Activated T-helper 2 cell treated with anti-CD3 and anti-CD28 coated beads, Interferon-gamma antibody, Interleukin-2, Interleukin-4, amounts not matched to agents 10 μg/mL and 5 μg/mL and 100 μg/mL, durations not matched to agents 14 hours and 24 hours and 36 hours (primary cell): ENCODE measurements at places on chromosomes 2 and 18. TPM values are rescaled to one million over a fixed set of nuclear protein-coding genes. Genes with fewer than 3 reads are reported as not detected.

ABCG8 gene
- total RNA-seq = 0.23 TPM in 2 replicates

MYOM1 gene
- total RNA-seq = 0.62 and 2.4 TPM in 2 replicates

IGFBP5 gene
- not detected in 2 replicates for total RNA-seq

GAL3ST2 gene
- total RNA-seq = 1.3 and 1.9 TPM in 2 replicates

SP140 gene
- 316 and 317 TPM in 2 replicates for total RNA-seq

TMEM198 gene
- total RNA-seq = 3.8 and 4.9 TPM in 2 replicates

XPO1 gene
- total RNA-seq = 218 and 221 TPM in 2 replicates

ZAP70 gene
- 231 and 234 TPM in 2 replicates for total RNA-seq

RTP5 gene
- 0.09 and 0.30 TPM in 2 replicates for total RNA-seq

GKN1 gene
- not detected in 2 replicates for total RNA-seq

IL37 gene
- total RNA-seq = not detected in 2 replicates

KCNS3 gene
- 0.16 and 0.48 TPM in 2 replicates for total RNA-seq

GPR45 gene
- not detected in 2 replicates for total RNA-seq

DNER gene
- total RNA-seq = not detected in 2 replicates

- no peak for DNase-seq
Measured at GRCh38 chr2:140529706-140530105, 1601.1 kb downstream of the LRP1B start.

DNA sequence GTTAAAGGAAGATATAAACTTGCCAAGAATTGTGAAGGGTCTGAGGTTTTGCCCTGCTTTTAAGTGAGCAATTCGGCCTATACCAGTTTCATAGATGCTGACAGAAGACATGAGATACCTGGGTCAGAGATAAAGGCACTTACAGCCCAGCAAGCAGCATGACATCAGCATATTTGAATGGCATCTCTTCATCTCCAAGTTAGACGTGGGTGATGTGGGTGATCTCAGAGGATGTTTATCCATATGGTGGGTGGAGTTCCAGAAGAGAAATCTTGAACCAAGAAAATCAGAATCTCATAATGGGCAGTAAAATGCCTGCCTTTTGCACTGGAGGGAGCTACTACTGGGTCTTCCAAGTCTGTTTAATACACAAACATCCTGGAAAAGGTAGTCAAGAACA is 44.7 kb downstream of the GYPC start:
- DNase-seq = no peak

GRCh38 chr2:31813016-31813415 is 197.8 kb downstream of the MEMO1 start:
- no peak for DNase-seq

DNA sequence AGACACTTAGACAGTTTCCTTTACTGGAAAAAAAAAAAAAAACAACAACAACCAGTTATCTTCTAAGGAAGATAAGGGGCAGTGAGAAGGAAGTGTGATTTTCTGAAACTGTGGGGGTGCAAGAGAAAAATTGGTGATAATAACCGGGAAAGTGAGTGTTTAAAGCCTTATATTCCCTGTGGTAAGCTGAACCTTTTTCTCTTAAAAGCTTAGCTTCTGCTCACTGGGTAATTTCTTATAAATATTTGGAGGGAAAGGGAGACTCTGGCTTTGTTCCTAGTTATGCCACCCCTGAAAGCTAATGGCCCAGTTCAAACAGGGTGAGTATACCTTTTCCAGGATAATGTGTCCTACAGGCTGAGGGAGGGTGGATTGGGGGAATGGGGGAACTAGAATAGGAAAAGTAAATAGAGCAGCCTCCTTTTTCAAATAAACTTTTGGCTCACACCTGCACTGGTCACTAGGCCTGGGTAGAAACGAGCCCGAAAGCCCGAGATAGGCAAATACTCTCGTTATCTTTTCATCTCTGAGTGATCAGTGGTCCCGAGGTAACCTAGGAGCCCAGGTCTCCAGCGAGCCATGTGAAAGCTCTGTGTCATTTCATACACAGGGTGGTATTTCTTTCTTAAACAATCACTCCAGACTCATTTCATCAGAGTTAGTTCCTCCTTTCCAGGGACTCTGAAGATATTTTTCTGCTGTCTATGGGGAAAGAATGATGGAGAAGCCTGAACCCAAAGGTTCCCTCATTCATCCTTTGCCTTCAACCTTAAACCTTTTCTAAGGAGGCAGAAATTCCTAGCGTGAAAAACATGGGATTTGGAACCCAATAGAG is 15.5 kb upstream of the SRBD1 start:
- no peak for DNase-seq

- DNase-seq = no peak
Measured at GRCh38 chr2:217108575-217109027, 248.7 kb upstream of the TNP1 start.

- no peak for DNase-seq
Measured at GRCh38 chr2:199070322-199070949, 387.3 kb downstream of the SATB2 start.

- no peak for DNase-seq
Measured at GRCh38 chr2:10863047-10863446, 48.7 kb upstream of the KCNF1 start.

DNA sequence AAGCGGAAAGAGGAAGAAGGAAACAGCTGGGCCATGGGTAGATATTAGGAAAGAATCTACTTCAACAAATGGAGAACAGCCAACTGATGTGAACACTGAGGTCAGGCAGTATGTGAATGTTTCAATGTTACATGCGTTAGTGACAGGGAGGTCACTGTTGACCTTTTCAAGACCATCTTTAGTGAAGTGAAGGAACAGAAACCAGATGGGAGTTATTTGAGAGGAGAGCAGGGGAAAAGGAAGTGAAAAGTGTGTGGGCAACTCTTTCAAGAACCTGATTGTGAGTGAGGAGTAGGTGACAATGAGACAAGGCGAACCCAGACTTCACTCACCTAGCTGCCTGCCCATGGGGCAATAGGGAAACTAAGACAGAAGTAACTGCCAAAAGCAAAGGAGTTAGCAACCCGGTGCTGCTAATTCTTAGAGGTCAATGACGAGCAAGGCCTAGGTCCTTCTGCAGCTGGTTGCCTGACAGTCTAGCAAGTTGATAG is 67.0 kb downstream of the SP3 start:
- DNase-seq = no peak

- DNase-seq = no peak
Measured at GRCh38 chr2:205405194-205405593, 277.1 kb upstream of the NRP2 start.

DNA sequence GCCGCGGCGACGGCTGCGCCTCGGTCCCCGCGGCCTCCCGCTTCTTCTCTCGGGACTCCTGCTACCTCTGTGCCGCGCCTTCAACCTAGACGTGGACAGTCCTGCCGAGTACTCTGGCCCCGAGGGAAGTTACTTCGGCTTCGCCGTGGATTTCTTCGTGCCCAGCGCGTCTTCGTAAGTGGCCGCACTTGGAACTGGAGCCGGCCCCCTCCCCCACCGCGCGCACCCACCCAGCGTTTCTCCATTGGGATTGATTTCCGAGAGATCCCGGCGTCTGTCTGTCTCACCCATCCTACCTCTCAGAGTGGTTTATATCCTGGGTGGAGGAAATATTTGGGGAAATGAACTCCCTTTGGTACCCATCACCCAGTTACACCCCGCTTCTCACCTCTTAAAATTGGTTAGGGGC is 498 bp downstream of the ITGAV start:
- no peak for DNase-seq

DNA sequence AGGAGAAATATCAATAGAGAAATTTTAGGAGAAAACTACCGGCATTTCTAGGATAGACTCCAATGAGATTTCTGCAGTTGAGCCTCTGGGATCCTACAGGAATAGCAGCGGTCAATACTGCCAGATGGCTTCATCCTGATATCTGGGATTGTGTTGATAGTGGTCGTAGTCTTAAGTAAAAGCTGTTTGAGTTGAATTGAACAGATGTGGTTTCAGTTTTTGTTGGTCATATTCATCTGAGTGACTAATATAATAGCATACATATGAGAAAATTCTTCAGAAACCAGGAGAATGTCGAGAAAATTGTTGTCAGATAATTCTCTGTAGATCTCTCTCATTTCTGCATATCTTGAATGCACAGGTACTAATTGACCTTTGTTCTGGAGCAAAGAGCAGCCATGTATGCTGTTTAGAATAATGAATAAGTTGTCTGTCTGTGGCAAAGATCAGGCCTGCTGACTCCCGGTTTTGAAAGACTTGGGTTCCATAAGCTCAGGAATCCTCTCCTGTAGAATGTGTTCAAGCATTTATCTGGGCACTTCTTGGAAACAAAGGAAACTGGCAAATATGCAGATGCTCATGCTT is 288.1 kb downstream of the TMX3 start:
- no peak for DNase-seq

- DNase-seq = no peak
Measured at GRCh38 chr18:9609190-9609589, 5.2 kb downstream of the PPP4R1 start.

GRCh38 chr18:56035546-56035945 is 447.6 kb upstream of the TCF4 start:
- DNase-seq = no peak

DNA sequence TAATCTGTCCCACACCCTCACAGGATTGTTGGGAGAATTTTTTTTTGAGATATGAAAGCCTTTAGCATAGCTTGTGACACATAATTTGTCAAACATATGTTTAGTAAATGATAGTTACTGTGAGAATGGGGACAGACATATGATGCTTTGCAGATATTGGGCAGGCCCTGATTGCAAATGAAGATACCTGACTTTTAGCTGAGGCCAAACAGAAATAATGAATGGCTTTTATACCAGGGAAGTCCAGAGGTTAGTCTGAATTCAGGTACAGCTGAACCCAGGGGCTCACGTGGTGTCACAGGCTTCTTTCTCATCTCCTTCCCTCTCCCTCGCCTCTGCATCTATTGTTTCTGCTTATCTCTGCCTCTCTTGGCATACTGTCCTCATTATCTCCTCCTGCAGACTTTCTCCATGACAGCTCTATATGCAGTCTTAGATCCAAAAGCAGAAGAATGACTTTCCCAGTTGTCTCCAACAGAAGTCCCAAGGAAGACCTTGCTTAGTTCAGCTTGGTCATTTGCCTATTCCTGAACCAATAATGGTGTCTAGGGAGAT is 4.9 kb upstream of the WNT10A start:
- DNase-seq = no peak

GRCh38 chr2:120678251-120678650 is 57.4 kb upstream of the GLI2 start:
- DNase-seq = no peak

DNA sequence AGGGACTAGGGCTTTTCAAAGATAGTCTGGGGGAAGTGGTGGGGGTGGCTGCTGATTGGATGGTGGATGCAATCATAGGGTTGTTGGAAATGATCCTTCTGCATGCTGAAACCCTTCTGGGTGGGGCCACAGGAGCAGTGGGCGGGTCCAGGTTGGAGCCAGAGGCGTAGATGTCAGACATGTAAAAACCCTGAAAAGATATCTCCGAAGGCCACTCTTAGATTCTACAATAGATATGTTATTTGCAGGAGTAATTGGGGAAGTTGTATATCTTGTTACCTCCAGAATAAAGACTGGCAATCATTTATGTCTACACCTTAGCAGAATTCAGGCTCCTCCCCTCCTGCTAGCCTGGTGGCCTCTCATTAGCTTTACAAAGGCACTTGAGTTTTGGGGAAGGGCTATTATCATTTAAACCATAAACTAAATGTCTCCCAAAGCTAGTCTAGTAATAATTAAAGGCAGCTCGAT is 8.2 kb upstream of the FAM98A start:
- no peak for DNase-seq

GRCh38 chr2:14944562-14945346 is 312.2 kb downstream of the LRATD1 start:
- DNase-seq = no peak

GRCh38 chr18:10785798-10786197 is 260.0 kb downstream of the NAPG start:
- DNase-seq = no peak

GRCh38 chr18:23301972-23302371 is 151.1 kb upstream of the RIOK3 start:
- no peak for DNase-seq

GRCh38 chr2:55087501-55087900 is 37.2 kb upstream of the RTN4 start:
- no peak for DNase-seq

- no peak for DNase-seq
Measured at GRCh38 chr18:56967035-56967434, 179.9 kb upstream of the BOD1L2 start.

GRCh38 chr2:121832412-121833357 is 77.2 kb downstream of the TSN start:
- DNase-seq = no peak

DNA sequence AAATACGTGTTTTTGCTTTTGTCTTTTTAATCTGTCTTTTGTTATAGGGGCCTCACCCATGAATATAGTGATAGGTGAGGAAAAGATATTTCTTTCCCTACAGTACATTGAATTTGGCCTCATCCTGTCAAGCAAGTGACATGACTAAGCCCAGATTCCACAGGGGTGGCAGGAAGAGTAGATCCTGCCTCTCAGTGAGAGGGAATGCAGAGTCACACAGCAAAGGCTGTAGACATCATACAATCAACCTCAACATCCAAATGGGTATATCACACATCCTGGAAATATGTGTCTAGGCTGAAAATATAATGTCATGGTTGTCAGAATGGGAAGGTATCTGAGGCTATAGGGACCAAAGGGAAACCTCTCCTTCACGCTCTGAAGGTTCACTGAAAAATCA is 269.6 kb downstream of the CDH20 start:
- no peak for DNase-seq

DNA sequence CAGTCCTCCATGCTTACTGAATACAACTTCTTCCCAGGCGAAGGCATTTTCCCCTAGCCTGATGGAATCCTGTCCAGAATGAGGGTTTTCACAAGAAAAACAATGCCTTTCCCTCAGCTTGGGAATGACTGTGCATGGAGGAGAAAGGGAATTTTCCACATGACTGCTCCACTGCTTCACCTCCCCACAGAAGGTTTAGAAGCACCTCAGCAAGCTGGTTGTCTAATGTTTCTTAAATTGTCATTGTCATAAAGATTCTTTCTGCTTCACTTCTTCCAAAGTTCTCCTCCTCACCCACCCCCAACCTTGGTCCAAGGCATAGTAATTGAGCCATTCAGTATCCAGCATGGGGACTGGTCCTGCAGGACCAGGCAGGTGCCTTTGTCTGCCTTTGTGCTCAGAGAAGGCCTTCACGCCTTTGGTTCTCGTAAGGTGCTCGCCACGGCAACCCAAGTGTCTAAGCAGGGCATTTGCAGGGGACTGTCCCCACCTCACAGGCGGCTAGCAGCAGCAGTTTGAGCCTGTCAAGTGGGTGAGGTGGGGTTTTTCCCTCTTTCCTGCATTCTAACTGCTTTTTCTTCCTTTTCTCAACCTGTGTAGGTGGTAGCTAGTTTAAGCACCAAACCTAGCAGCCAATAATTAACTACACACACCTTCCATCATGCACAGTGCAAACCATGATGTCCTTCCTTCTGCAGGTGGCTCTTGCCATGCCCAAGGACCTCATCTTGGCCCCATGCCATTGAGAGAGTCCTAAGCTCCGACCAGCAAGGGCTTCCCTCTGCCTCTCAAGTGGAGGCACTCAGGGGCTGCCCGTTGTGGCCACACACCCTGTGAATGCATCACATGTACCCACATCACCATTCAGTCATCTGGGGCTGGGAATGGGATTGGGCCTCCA is 65.7 kb upstream of the BCL2L11 start:
- no peak for DNase-seq

DNA sequence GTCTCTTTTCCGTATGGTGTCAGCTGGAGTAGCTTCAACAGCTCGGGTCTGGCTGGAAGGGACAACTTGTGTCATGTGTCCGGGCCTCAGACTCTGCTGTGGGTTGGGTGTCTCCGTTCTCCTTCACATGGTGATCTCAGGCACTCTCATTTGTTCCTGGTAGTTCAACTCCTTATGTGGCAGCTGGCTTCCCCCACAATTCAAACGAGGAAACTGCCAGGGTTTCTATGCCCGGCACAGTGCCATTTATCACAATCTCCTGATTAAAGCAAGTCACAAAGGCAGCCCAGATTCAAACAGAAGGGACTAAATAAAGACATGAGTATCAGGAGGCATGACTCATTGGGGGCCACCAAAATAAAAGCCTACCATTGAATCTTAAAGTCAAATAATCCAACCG is 22.7 kb downstream of the MRO start:
- no peak for DNase-seq
